H9 (cell line): ENCODE measurements at places on chromosomes 7 and 10. TPM values are rescaled to one million over a fixed set of nuclear protein-coding genes. Genes with fewer than 3 reads are reported as not detected.

RASSF4 gene
- total RNA-seq = 11.3 and 11.5 TPM in 2 replicates

RTKN2 gene
- total RNA-seq = 14.4 and 14.5 TPM in 2 replicates

ZNF117 gene
- 11.6 and 13.6 TPM in 2 replicates for total RNA-seq

SH2D4B gene
- total RNA-seq = 0.07 TPM in 1 of 2 replicates, not detected in the other

DNA sequence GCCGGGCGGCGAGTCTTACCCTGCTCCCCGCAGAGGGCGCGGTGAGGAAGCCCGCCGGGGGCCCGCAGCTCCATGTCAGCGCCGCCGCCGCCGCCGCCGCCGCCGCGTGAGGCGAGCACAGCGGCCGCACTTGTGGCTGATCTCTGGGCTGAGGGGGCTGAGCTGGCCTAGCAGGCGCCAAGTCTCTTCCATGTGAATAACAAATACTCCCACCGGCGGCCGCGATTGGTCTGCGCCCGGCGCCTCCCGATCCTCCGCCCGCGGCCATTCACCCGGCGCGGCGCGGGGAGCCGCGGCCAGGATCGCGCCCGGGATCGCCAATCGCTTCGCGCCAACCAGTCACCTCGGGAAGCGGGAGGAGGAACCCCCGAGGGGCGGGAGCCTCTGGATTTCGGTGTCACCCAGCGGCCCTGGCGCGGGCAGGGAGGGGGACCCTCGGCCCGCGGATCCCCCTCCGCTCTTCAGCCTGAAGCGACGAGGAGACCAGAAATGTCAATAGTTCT, at the start of gene GRM8:
TSS of gene GRM8 (minus strand) at position 164 of the 503 bp plus-strand sequence.
- DNase-seq = peak; percentile 89

DNA sequence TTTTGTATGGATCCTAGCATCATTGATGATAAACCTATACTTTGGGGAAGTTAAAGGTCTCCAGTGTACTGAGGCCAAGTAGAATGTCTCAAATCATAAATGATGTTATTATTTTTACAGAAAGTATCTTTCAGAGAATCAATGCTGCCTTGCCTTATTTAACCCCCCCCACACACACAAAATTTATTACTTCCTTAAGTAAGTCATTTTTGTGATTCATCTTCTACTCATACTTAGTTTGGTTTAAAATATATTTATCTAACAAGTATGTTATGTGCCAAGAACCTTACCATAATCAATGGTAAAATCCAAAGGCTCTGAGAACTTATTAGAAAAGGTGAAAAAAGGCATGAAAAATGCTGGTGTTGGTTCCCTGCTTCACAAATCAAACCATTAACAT, 18.8 kb upstream of the CLDN12 start:
- no peak for DNase-seq

DNA sequence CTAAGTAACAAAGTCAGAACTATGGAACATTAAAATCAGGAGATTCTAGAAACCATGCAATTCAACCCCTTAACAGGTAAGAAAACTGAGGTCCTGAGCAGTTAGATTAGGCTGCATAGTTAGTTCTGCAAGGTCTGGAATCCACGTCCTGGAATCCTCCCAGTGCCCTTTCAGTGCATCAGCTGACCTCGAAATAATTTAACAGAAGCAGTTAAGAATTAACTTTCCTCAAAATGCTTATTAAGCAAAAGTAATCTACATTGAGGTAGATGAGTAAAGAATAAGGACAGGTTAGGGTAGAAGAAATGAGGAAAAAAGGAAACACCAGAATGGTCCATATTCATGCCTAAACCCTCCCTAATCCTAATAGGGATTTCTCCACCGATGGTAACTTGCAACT, 37.6 kb downstream of the GSAP start:
- DNase-seq = no peak

- no peak for DNase-seq
Measured at GRCh38 chr10:25036381-25036780, 20.0 kb downstream of the THNSL1 start.

- no peak for DNase-seq
Measured at GRCh38 chr7:44327981-44328380, 2.6 kb upstream of the CAMK2B start.

DNA sequence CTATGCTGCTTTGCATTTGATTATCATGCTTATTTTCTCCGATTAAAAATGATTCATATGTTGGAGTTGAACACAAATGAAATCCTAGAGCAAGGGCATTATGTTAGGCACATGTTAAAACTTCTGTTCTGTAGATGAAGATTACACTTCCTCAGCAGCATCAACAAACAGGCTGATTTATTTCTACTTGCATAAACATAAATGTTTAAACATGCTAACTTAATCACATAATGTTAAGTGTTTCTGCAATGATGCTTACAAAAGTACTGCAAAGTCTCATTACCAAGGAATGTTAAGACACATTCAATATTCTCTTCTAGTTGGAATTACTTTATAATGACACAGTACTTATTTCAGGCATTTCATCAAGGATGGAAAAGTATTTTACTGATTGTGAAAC, 770.8 kb downstream of the ANKRD7 start:
- DNase-seq = no peak

- peak; percentile 14 for DNase-seq
Measured at GRCh38 chr10:129756912-129757901, 206.9 kb downstream of the EBF3 start.
